ENCODE measurements at places on chromosomes 4 and X. TPM values are rescaled to one million over a fixed set of nuclear protein-coding genes. Genes with fewer than 3 reads are reported as not detected.

Gene SAGE1
- total RNA-seq: not detected

Gene GAGE12H
- total RNA-seq: not detected

Gene SPANXB1
- not detected for total RNA-seq

Gene GAGE12E
- not detected for total RNA-seq

Gene SORCS2
- 0.72 TPM for total RNA-seq

Gene PRICKLE3
- total RNA-seq: 12.2 TPM

Gene SOX3
- 8.5 TPM for total RNA-seq

Gene MAGEB2
- 0.13 TPM for total RNA-seq

Gene SORBS2
- total RNA-seq: 8.8 TPM

Gene S100G
- not detected for total RNA-seq

Gene PAGE2B
- total RNA-seq: not detected

Gene TMEM47
- 26.4 TPM for total RNA-seq

Gene NPY1R
- total RNA-seq: 24.0 TPM

Gene IL9R
- 0.72 TPM for total RNA-seq

Gene ADH1A
- not detected for total RNA-seq

Gene ALB
- total RNA-seq: not detected

Gene CCSER1
- 0.57 TPM for total RNA-seq

Gene FAM9B
- total RNA-seq: not detected

Gene VCX3B
- not detected for total RNA-seq

Gene MTNR1A
- total RNA-seq: 0.97 TPM

Gene TMEM150C
- total RNA-seq: 2.7 TPM

Gene HMX1
- total RNA-seq: 0.26 TPM

Gene BMP2K
- 26.4 TPM for total RNA-seq

Gene SCD5
- 0.68 TPM for total RNA-seq

Gene CFAP99
- total RNA-seq: 0.35 TPM

Gene PABPC4L
- 2.2 TPM for total RNA-seq

Gene RBMXL3
- total RNA-seq: not detected

Gene C4orf33
- total RNA-seq: 7.4 TPM

Gene UCP1
- total RNA-seq: not detected

Gene TMEM255A
- 0.20 TPM for total RNA-seq

Gene BMX
- not detected for total RNA-seq

Gene FGF16
- 3.8 TPM for total RNA-seq

Gene ARAP2
- total RNA-seq: 6.3 TPM

Data from H9 (cell line).